ENCODE measurements at places on chromosomes 3 and 15.

DNA sequence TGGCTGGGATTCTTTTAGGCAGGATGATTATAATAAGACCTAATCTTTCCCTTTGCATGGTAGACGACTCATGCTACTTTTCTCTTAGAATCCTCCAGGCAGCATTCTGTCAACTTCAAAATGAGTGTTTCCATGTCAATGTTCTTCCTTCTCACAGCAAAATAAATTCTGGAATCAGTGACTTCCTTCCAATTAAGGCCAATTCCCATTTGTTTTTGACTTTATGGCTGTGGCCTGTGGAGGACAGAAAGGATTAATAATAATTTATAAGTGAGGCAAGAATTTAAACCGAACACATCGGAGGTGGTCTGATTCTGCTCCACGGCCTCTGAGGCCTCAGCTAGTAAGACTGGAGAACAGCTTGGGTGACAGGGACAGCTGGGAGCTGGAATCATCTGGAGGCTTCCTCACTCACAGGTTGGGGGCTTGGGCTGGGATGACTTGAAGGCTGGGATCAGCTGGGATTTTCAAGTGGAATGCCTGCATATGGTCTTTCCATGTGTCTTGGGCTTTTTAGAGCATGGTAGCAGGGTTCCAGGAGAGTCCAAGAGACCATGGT, 241.8 kb upstream of the MCTP2 start:
- DNase-seq = no peak

DNA sequence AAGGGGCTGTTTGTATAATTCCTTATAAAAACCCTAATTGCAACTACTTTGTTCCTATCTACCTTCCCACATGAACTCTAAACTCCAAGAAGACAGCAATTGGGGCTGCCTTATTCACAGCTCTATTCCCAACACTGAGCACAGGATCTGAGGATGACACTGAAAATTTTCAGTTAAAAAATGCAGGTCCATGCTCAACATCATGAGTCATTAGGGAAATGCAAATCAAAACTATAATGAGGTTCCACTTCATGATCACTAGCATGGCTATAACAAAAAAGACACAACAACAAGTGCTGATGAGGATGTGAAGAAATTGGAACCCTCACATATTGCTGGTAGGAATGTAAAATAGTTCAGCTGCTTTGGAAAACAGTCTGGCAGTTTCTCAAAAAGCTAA, 12.9 kb downstream of the SUMF1 start:
- no peak for DNase-seq

GRCh38 chr15:83650831-83651230, 3.1 kb upstream of the ADAMTSL3 start:
- DNase-seq = no peak

GRCh38 chr15:94322141-94322540, 90.8 kb downstream of the MCTP2 start:
- DNase-seq = no peak

DNA sequence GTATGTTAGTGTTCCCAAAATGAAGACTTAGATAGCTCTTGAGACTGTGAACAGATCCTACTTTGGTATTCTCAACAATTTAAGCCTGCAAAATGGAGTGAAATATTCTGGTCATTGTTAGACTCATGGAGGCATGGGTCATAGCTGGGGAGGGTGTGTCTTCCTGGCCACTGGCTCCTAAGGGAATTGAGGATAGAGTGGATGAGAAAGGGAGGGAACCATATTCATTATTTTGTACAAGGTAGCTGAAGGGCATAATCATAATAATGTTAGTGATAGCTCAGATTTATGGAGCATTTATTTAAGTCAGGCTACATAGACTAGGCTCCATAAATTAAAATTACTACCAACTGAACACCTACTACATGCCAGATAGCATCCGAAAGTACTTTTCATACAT, 253.6 kb downstream of the NR1D2 start:
- no peak for DNase-seq

- no peak for DNase-seq
These were observed 123.6 kb upstream of the ALCAM start for GRCh38 chr3:105243076-105243475.

DNA sequence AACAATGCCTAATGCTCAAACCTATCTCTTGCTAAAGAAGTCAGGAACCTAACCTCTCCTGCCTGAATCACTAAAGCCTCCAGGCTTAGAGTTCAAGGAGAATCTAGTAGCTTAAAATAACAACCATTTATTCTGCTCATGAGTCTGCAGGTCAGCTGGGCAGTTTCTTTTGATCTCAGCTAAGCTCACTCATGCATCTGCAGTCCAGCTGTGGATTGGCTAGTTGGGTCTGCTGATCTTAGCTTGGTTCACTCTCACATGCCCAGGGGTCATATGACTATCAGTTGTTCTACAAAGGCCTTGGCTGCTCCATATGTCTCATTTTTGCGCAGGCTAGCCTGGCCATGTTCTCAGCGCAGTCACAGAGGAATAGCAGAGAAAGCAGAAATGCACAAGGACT, 109.2 kb upstream of the STT3B start:
- DNase-seq = no peak

DNA sequence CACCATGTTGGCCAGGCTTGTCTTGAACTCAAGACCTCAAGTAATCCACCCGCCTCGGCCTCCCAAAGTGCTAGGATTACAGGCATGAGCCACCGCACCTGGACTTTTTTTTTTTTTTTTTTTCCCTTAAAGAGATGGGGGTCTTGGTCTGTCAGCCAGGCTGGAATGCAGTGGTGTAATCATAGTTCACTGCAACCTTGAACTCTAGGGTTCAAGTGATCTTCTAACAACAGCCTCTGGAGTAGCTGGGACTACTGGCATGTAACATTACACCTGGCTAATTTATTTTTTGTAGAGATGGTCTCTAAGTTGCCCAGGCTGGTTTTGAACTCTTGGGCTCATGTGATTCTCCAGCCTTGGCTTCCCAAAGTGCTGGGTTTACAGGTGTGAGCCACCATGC, 81.6 kb downstream of the ANKRD28 start:
- DNase-seq = no peak

DNA sequence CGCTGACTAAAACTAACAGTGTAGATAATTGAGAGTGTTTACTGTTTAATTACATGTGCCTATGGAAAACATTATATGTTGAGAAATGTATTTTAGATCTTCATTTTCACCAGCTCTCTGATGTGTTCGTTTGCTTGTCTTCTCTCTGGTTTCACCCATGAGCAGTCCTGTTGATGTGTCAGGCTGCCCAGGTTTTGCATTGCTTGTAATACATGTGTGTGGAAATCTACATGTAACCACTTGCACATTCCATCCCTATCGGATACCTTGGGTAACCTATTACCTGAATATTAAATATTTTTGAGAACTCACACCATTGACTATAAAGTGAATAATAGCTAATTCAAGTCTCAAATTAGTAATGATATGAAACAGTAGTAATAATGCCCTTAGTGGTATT, 13.1 kb downstream of the PPP4R2 start:
- no peak for DNase-seq

DNA sequence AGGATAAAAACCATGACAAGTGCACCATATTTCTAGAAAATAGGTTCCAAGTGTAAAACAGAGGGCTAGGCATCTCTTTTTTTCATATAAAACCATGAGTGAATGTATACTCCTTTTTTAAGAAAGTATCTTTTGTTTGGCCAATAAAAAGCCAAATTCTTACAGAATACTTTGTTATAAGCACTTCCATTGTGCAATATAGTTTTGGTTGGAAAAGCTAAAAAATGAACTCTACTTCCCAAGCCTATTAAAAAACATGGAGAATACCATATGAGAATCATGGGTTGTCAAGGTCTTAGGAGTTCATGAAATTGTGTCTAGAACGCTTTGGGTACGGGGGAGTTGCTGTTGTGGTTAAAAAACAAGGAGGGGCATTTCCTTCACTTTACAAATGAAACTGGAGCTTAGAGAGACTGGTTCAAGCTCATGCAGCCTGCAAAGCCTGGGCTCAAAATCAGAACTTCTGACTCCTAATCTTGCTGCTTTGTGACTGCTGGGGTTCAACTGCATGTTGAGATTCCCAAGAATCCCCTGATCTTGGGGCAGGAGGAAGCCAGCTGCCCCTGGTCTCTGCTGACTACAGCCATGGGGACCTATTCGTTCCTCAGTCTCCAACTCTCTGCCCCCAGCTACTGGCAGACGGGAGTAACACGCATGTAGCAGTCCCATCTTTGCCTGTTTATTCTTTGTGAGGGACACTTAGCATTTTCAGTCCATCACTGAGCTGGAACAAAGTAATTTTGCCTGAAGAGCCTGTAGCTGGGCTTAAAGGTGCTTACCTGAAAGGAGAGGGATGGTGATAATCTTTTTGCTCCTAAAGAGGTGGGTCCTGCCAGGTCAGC, 229.1 kb downstream of the CHST2 start:
- no peak for DNase-seq

GRCh38 chr3:15635121-15635661, 33.6 kb downstream of the BTD start:
- no peak for DNase-seq

DNA sequence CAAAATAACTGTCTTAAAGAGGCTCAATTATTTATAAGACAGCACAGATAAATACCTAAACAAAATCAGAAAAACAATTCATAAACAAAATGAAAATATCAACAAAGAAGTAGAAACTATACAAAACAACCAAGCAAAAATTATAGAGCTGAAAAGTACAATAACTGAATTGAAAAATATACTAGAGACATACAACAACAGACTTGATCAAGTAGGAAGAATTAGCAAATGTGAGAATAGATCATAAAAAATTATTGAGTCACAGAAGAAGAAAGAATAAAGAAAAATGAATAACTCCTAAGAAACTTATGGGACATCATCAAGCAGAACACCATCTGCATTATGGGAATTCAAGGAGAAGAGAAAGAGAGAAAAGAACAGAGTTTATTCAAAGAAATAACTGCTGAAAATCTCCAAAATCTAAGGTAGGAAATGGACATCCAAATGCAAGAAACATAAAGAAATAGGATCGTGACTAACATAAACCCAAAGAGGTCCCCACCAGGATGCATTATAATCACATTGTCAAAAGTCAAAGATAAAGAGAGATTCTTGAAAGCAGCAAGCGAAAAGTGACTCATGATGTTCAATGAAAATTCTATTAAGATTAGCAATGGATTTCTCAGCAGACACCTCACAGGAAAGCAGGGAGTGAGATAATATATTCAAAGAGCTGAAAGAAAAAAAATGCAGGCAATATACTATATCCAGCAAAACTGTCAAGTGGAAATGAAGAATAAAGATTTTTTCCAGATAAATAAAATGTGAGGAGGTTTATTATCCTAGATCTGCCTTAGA, 85.9 kb downstream of the DCLK3 start:
- DNase-seq = no peak

- no peak for DNase-seq
These were observed 3.2 kb downstream of the PFKFB4 start for GRCh38 chr3:48553361-48553760.

- no peak for DNase-seq
These were observed 8.3 kb upstream of the PRR20G start for GRCh38 chr3:127296166-127296565.

DNA sequence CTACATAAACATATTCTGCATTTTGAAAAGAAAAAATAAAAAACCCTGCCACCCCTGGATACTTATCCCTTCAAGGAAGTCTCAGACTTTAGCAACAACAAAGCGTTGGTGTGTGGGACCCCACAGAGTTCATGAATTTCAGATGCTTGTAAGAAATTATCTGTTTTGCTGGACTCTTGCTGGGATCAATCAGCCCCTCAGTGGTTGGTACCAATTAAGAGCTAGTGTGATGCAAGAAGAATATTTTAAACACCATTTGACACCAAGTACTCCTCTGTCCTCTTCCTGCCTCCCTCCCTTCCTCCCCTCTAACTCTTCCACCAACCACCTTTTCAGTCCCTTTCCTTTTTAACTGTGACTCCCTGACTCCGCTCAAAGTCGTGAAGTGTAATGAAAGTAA, 51.5 kb downstream of the SST start:
- DNase-seq = no peak

- DNase-seq = no peak
These were observed 6.1 kb upstream of the HGD start for GRCh38 chr3:120688121-120688520.

DNA sequence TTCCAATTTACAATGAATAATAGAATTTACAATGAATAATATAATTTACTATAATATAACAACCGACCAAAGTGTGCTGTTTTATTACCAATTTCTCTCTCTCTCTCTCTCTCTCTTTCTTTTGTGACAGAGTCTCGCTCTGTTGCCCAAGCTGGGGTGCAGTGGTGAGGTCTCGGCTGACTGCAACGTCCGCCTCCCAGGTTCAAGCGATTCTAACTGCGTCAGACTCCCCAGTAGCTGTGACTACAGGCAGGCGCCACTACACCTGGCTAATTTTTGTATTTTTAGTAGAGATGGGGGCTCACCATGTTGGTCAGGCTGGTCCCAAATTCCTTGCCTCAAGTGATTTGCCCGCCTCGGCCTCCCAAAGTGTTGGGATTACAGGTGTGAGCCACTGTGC, 17.0 kb upstream of the CCNL1 start:
- DNase-seq = no peak
